ENCODE measurements at places on chromosomes 6 and 20.

- DNase-seq: no peak
Measured at GRCh38 chr6:132275066-132275970, 126.0 kb downstream of the MOXD1 start.

DNA sequence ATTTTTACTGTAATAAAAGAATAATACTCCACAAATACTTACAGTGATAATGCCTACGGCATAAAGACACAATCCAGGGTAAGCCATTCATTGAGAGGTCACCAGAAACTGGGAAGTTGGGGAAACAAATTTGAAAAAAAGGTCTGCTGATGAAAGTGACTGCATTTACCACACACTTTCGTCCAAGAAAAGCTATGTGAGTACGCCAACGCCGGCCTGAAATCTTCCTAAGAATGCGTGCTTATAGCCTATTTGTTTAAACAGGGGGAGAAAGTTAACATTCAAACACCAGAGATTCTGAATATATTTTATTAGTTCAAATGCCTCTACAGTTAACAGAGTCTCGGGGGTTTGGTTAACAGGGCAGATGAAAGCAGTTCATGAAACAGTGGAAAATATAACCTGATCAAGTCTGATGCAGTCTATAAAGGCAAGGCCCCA, 657 bp upstream of the LTV1 start:
- DNase-seq: no peak

- peak; percentile 18 for DNase-seq
Measured at GRCh38 chr6:26161322-26161721, 74.1 kb downstream of the HFE start.

DNA sequence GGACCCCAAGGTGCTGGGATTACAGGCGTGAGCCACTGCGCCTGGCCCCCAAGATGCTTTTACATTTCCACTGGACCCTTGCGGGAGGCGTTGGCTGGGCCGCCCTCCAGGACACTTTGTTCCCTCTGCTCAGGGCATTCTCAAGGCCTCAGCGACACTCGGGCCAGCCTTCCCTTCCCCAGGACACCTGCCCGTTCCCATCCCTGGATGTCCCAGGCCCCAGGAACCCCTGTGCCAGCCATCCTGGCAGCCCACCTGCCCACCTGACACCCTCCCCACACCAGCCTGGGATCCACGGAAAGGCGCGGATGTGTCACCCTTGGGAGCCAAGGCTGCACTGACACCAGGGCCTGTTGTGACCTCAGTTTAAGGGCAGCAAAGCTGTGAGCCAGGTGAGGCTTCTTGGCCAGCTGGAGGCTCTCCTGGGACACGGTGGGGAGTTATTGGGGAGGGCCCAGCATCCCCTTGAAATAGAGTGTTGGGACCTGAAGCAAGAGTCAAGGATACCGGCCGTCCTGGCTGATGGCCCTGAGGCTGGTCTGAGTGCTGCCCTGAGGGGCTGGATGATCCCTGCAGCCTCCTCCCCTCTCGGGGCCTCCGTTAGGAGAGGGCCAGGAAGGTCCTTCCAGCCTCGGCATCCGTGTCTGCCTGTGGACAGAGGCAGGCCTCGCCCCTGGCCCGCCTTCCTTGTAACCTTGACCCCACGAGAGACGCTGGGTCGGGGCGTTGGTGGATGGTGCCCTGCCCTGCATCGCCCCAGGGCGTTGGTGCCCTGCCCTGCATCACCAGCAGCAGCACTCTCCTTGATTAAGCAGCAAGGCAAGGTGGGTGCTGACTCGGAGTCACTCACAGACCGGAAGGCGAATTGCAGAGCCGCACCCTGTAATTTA, 84.2 kb upstream of the BHLHE23 start:
- DNase-seq: no peak

Data from hematopoietic multipotent progenitor cell treated with erythropoietin and hydrocortisone succinate and interleukin-3 and kit ligand, for 6 days (in vitro differentiated cells).